ENCODE measurements at places on chromosomes 12 and 14. TPM values are rescaled to one million over a fixed set of nuclear protein-coding genes. Genes with fewer than 3 reads are reported as not detected.

ZC2HC1C gene
- 0.27 TPM for total RNA-seq

- no peak for DNase-seq
- H3K36me3 ChIP-seq = no peaks in the 10 kb centered on the region
- H3K27ac ChIP-seq = no peak overlapping the region
- H3K4me3 ChIP-seq = no peak overlapping the region
Observed at GRCh38 chr12:103729499-103729898, 111.5 kb downstream of the NT5DC3 start.

SLC39A2 gene
- total RNA-seq = not detected

SPIC gene
- total RNA-seq = not detected

DNA sequence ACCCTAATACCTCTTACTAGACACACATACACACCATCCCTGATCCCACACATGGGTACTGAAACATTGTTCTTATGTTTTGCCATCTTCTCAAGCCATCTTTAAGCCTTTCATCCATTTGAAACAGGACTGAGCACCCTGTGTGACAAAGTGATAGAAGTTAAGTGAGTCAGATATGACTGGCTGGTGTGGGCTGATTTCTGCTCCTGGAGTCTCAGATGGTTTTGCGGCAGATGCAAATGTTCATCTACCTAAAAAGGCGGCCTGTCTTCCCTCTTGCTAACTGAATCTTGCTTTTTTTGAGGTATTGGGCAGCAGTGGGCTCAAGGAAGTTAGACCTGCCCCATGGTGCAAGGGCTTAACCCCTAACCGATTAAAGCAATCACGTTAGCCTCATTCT is 30.4 kb upstream of the PKP2 start:
- H3K27me3 ChIP-seq = no peaks in the 10 kb centered on the region
- no peaks in the 10 kb centered on the region for H3K36me3 ChIP-seq
- no peak overlapping the region for H3K27ac ChIP-seq
- H3K4me3 ChIP-seq = no peak overlapping the region
- DNase-seq = no peak
- H3K4me1 ChIP-seq = no peaks in the 10 kb centered on the region

DNA sequence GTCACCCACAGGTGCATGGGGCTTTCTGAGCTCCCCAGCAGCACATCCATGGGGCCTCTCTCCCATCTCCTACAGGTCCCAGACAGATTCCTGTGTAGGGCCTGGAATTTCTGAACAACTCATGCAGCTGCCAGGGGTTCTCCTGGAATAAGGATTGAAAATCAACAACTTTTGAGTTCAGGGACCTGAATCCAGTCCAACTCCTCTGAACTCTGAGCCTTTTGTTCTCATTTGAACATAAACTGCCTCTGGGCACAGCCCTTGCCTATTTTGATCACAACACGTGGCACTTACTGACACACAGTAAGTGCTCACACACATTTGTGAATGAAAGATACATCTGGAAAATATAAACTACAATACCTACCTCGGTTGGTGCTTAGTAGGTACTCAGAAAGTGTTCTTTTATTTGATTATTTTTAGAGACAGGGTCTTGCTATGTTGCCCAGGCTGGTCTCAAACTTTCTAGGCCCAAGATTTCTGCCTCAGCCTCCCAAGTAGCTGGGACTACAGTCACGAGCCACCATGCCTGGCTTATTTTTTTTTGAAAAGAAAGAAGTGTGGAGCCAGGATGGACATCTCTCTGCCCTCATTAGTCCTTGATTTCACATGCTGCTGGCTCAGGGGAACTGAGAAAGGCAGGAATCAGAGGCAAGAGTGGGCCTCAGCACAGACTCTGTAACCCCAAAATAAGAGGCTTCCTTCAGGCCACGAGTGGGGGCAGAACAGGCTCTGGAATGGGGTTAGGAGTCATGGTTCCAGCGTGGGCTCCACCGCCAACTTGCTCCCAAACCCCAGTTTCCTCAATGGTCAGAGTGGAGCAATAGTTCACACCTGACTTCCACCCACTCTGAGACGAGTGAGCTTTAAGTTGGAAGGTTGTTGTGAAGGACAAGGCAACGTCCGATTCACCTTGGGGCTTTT is 27.0 kb downstream of the SYNE3 start:
- no peaks in the 10 kb centered on the region for H3K27me3 ChIP-seq
- peaks cover 43% of the 10 kb centered on the region for H3K4me1 ChIP-seq
- peak overlapping the region; percentile 72 for H3K27ac ChIP-seq
- H3K4me3 ChIP-seq = no peak overlapping the region
- H3K36me3 ChIP-seq = no peaks in the 10 kb centered on the region
- no peak for DNase-seq

DNA sequence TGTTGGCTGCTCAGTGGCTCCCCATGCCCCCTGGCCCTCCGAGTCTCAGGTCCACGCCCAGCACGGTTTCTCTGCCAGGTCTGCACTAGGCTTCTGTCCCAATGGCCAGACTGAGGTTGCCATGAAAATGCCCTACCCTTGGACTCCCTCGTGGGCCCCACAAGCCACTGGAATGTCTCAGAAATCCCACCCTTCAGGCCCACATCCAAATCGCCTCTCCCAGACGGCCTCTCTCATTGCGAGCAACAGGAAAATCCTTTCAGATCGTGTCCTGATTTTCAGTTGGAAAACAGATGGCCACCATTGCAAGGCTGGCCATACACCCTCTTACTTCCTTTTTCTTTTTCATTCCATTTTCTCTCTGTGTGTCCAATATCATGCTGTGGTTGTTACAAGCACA is 77.3 kb downstream of the IRF2BPL start:
- H3K27me3 ChIP-seq = no peaks in the 10 kb centered on the region
- H3K36me3 ChIP-seq = no peaks in the 10 kb centered on the region
- H3K4me3 ChIP-seq = no peak overlapping the region
- DNase-seq = no peak
- H3K4me1 ChIP-seq = peaks cover 41% of the 10 kb centered on the region

Data from thoracic aorta (tissue), 2 donors.